Glutamatergic neuron (in vitro differentiated cells): ENCODE measurements at places on chromosomes 2 and 18. TPM values are rescaled to one million over a fixed set of nuclear protein-coding genes. Genes with fewer than 3 reads are reported as not detected.

DNA sequence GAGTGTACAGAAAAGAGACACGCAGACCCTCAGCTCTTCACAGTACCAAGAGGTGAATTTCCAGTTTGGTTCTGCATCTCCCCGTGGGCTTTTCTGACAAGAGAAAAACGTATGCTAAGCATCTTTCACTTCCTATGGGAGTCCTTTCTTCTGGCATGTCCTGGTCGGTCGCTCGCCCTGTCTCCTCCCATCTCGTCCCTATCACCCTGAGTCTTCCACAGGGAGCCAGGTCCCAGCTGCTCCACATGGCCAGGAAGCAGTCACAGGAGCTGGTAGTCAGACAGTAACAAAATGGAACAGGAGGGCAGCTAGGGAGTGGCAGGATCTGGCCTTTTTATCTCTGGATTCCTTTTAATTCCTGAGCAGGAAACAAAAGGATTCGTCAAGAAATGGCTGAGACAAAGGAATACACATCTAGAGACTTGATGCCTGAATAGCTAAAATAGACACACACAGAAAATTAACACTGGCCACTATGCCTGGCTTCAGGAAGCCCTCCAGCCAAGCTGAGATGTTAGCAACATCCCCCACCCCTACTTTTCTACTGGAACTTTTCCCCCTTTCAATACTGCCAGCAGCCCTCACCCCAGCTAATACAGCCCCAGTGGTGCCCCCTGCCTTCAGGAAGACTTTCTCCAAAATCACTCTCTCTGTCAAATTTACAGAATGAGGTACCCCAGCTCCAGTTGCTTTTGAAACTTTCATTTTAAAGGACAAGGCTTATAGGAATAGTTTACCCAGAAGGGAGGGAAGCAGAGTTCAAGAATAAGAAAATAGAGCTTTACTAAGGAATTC lies 136.1 kb downstream of the DNER start:
- peak; percentile 55 for DNase-seq

The ERBB4 gene
- 1.8 TPM for total RNA-seq

GRCh38 chr2:162118166-162119031 lies 33.6 kb downstream of the GCG start:
- DNase-seq = no peak

DNA sequence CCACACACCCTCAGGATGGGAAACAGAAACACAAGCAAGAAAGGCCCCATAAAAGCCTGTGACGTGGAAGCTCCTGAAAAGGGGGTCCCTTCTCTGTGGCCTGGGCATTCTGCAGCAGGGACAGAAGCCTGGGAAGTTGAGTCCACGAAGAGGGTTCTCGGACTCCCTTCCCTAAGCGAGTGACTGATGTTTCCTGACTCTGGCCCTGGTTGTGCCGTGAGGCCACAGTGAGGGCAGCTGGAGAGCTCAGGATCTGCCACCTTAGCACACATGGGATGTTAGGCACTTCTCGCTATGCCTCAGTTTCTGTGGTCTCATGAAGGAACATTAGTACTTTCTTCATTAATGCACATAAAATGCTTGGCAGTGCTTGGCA lies 87.2 kb upstream of the ZFP36L2 start:
- DNase-seq = no peak

GRCh38 chr2:137748533-137748932 lies 215.7 kb upstream of the HNMT start:
- DNase-seq = no peak

The SLC4A5 gene
- 8.2 TPM for total RNA-seq

DNA sequence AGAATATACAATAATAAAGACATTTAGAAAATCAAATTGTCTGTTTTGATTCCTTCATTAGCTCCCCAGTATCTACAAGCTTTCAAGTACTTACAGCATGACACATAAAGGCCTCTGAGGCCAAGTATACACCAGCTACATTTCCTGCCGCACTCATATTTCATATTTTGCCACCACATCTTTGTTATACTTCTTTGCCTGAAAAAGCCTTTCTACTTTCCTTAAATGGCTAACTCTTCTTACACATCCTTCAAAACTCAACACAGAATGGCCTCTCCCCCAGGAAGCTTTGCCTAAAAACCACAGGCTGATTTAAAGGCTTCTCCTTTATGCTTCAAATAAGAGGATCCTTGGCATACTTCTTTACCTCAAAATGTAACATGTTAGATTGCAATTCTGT lies 4.5 kb downstream of the STK17B start:
- no peak for DNase-seq

The BOLL gene
- total RNA-seq = not detected

DNA sequence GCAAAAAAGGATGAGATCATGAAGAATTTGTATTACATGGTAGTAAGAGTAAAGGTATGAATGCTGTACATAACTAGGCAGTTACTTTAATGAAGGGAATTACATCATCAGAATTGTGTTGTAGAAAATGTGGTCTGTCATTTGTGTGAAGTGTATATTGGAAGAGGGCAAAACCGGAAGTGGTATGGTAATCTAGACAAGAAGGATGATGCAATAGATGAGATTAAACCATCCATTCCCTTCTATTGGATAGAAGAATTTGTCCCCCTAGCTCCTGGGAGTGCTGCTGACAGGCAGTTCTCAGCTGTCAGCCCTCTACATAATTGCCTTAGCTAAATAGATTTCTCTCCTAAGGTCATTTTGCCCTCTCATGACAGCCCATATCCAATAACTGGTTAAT lies 55.9 kb upstream of the BARD1 start:
- no peak for DNase-seq

- peak; percentile 55 for DNase-seq
Measured at GRCh38 chr2:64018701-64019082, 536 bp downstream of the VPS54 start.

The CNTNAP5 gene
- total RNA-seq = 22.0 TPM

The OTX1 gene
- 0.15 TPM for total RNA-seq

DNA sequence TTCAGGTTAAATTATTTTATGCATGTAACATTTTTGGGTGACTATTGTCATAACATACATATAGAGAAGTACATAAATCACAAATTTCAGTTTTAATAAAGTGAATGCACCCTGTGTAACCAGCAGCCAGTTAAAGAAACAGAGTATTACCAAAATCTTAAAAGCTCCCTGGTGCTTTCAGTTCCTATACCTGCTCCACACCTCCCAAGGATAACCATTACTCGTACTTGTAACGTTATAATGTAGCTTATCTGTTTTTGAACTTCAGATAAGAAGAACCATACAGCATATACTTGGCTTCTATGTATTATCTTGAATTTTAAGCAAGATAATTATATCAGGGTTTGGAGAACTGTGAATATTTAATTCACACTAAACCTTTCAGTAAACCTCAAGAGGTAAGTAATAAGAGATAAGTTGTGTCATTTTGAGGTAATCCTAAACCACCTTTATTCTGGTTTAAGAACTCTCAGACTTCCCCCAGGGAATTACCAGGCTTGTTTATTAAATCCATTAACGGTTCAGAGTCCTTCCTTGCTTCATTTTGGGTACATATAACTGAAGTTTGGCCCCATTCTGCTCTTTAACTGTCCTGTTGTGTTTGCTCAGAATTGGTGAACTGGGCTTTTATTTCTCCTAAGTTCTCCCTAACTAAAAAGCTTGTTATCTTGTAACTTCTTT lies 58.6 kb downstream of the LCLAT1 start:
- DNase-seq = no peak

DNA sequence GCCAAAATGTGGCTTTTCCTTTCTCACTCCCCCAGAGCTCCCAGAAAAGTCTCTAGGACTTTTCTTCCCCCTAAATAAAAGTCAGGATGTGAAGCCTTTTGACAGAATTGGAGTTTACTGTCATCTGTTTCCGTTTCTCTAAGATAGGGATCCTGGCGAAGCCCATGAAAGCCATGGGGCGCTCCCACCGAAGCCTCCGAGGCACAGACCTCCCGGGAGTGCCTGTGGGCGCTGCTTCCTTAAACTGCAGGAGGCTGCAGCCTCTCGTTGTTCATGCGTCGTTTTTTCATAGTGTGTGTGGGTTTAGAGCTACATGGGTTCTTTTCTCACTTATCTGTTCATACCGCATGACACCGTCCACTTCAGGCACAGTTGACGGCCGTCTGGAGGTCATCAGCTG lies 56.8 kb downstream of the ASAP2 start:
- DNase-seq = no peak

- no peak for DNase-seq
Measured at GRCh38 chr2:58163913-58164312, 77.2 kb downstream of the FANCL start.

The LYPD6 gene
- total RNA-seq = 1.5 TPM

DNA sequence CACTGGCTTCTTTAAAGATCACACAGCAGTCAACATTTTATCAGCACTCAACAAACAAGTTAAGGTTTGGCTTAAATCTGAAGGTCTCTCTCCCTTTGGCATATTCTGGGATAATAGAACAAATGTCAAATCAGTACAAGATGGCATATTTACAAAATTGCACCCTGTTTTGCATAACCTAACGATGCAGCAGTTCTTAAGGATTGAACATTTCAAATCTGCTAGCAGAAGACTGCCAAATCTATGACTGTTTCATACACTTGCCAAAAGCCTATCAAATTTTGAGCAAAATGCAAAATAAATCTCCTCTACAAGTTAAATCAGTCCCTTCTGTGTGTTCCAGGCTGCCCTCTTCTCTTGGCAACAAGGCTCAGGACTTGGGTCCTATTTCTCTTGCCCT lies 73.6 kb downstream of the DPP4 start:
- no peak for DNase-seq

The RAMP1 gene
- 7.6 TPM for total RNA-seq

DNA sequence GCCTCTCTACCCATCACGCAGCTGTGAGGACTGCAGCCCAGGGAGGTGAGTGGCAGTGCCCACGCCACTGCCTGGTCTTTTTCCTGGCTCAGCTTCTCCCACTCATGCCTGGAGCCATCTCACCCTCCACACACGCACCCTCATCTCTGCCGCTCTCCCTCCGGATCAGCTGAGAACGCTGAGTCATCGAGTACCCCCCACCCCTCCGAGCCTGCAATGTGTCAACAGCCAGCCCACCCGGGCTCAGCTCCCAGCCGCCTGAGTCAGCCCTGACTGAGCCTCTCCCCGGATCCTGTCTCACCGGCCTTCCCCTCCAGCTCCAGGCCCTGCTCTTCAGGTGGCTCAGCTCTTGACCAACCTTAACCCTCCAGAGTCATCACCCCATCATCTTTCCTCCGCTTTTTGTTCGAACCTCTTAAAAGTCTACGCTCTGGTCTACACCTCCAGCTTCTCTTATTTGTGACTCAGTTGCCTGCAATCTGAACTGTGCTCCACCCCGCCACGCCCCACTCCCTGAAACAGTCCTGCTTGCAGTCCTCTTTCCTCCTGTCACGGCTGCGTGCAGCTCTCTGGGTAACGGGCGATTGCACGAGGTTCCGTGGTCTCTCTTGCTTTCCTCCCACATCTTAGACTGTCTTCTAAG lies 94.4 kb upstream of the ASAP2 start:
- no peak for DNase-seq

GRCh38 chr18:45783097-45784075 lies 42.1 kb upstream of the SIGLEC15 start:
- no peak for DNase-seq

DNA sequence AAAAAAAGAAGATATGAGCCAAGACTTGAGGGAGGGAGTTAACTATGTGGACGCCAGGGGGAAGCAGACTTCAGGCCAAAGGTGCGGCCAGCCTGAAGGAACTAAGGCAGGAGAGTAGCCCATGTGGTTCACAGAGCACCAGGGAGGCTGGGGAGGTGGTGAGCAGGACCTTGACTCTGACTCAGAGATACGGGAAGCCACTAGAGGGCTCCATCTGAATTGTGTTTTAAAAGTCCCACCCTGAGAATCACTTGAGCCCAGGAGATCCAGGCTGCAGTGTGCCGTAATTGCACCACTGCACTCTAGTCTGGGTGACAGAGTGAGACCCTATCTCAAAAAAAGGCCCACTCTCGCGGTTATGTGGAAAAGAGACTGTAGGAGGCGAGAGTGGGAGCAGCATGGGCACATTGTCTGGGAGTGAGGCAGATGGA lies 12.3 kb downstream of the CEP192 start:
- peak; percentile 63 for DNase-seq

DNA sequence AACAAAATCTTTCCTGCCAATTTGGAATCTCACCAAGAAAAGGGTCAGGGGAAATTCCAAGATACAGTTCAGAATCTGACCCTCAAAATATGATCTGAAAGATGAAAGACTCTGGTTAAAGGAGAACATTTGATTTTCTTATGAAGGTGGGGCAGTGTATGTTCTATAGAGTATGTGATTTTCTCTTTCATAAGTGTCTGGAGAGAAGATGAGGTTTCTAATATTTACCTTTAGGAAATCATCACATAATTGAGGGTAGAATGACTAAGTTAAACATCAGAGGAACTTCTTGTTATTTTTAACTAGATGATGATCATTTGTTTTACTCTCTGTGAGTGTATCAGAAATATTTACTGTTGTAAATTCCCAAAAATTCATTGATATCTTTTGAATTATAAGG lies 27.8 kb upstream of the MBOAT2 start:
- DNase-seq = no peak
